Colonic mucosa (tissue), 4 donors: ENCODE measurements at places on chromosomes 7 and 10. TPM values are rescaled to one million over a fixed set of nuclear protein-coding genes. Genes with fewer than 3 reads are reported as not detected.

- H3K36me3 ChIP-seq = no peaks in the 10 kb centered on the region
- DNase-seq = no peak
- no peak overlapping the region for H3K4me3 ChIP-seq
- no peaks in the 10 kb centered on the region for H3K27me3 ChIP-seq
- no peaks in the 10 kb centered on the region for H3K4me1 ChIP-seq
Observed at GRCh38 chr7:13236026-13236425, 548.6 kb downstream of the ARL4A start.

GRCh38 chr7:157513682-157514081 lies 176.9 kb downstream of the DNAJB6 start:
- H3K27ac ChIP-seq = no peak overlapping the region
- H3K36me3 ChIP-seq = no peaks in the 10 kb centered on the region
- DNase-seq = no peak
- H3K4me3 ChIP-seq = no peak overlapping the region
- no peaks in the 10 kb centered on the region for H3K27me3 ChIP-seq

DNA sequence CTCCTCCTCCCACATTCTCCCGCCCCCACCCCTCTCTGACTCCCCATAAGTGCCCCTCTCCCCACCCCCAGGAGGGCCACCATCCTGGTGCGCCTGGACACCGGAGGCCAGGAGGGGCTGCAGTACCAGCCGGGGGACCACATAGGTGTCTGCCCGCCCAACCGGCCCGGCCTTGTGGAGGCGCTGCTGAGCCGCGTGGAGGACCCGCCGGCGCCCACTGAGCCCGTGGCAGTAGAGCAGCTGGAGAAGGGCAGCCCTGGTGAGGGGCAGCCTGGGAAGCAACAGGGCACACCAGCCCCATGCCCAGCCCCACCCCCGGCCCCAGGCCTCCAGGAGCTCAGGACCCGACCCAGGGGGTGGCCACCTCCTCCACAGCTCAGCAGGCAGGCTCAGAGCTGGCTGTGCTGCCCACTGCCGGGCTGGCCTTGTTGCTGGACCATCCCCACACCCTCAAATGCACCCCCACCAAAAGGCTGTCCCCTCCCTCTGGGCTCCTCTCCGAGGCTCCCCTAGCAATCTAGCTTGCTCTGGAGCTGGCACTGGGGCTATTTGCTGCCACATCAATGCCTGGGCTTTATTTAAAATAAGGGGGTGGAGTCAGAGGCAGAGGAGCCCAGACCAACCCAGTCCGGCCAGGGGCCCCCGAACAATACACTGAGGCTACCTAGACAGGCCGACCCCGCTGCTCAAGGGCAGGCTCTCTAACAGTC lies 14.8 kb downstream of the ATG9B start:
- no peak overlapping the region for H3K27ac ChIP-seq
- H3K36me3 ChIP-seq = no peaks in the 10 kb centered on the region
- H3K4me1 ChIP-seq = no peaks in the 10 kb centered on the region
- DNase-seq = no peak

DNA sequence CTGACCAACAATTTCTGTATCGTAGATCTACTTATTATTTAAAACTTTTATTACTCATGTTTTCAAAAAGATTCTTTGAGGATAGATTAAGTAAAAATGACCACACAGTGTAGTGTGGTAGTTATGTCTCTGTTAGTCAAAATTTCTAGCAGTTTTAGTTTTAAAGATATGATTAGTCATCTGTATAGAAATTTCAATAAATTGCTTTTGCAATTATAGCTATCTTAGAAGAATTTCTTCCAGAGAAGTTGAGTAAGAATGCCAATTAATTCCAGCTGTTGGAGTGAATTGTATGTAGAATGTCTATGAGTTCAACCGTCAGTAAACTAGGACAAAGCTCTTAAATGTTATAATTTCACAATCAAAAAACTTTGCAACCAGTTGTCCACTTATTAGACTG lies 229.7 kb downstream of the CDK14 start:
- H3K4me3 ChIP-seq = no peak overlapping the region
- H3K27ac ChIP-seq = no peak overlapping the region
- H3K36me3 ChIP-seq = no peaks in the 10 kb centered on the region
- no peaks in the 10 kb centered on the region for H3K4me1 ChIP-seq

The PROSER2 gene
- 12.9 TPM for total RNA-seq
